ENCODE measurements at places on chromosomes 1 and 21.
A peak's percentile ranks its signal among the peaks of the same experiment; 100 is the strongest.

DNA sequence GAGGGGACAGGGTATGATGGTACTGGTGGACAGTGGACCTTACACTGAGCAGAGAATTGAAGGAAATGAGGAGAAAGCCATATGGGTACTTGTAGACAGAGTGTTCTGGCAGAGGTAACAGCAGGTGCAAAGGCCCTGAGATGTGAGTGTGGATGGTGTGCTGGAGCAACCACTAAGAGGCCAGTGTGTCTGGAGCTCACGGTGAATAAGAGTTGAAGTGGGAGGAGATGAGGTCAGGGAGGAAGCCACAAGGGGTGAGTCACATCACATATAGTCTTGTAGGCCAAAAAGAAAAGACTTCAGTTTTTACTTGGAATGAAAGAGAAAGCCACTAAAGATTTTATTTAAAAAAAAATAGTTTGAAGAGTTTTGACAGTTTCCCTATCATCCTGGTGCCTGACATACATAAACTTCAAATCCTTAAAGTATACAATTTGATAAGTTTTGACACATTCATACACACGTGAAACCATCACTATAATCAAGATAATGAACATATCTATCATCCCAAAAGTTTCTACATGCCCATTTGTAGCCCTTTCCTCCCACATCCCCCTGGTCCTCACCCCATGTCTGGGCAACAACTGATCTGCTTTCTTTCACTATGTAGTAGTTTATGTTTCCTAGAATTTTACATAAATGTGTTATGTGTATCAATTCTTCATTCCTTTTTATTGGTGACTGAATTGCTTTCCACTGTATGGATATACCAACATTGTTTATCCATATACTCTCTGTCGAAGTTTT lies 148.4 kb downstream of the GPATCH2 start:
- DNase-seq: no peak

DNA sequence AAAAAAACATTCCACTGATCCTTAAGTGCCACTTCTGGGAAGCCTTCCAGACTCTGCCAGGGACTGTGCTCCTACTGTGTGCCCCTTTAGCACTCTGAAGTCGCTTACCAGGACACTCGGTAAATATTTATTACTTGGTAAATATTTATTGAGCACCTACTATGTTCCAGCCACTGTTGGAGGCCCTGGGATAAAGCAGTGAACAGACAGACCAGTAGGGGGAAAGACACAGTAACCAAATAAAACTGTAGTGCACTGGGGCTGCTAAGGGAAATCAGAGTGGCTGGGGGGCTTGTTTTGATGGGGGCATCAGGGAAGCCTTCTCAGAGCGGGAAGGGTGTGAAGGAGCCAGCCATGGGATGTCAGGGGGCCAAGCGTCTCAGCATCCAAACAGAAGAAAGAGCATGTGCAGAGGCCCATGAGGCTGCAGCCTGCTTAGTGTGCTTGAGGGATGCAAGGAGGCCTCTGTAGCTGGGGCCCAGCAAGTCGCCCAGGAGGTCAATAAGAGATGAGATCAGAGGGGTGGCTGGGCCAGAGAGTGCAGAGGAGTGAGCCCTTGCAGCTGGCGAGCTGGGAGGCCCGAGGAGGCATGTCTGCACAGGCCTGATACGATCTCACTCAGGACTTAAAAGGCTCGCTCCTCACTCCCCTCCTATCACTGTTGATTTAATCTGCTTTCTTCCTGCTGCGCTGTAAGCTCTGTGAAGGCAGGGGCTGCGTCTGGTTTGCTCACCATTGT lies 28.6 kb downstream of the KAZN start:
- DNase-seq: no peak

DNA sequence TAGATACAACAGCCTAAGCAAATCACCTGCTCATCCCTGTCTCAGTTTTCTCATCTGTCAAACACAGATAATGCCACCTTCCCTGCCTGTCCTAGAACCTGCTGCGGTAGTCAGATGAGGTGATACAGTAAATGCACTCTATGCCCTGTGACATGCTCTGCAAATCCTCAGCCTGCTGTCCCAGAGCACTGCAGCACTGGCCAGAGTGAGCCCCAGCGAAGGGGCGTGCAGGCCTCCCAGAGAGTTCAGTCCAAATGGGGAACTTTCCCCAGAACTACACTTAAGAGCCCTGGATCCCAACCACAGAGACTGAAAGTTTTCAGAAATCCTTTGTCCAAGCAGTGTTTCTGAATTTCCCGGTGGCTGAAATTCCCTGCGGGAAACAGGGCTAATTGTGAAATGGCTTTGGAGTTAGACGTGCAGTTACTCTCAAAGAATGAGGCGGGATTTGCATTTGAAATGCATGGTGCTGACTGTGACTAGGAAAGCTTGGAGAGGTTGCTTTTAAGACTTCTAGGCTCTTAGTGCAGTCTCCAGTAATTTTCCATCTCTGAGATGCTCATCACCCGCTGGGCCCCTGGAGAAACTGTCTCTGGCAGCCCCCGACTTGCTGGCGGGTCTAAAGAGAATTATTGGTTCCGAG lies 206.5 kb upstream of the AJAP1 start:
- DNase-seq: no peak

DNA sequence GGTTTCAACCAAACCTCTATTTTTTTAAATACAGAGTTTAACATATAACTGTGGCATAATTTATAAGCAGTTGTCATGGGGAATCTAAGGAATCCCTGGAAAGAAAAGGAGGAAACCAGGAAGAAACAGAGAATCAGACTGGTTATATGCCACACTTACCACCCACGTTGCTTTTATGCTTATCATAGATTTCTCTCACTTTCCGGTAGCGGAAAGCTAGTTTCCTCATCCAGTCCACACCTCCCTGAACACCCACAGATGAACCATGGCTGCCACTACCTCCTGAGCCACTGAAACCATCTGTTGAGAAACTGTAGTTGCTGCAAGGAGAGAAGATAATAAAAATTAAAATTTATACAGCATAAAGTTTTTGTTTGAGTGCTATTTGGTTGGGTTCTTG lies 33.5 kb downstream of the XKR8 start:
- DNase-seq: no peak

- no peak for DNase-seq
Measured at GRCh38 chr1:8397511-8397910, 79.6 kb downstream of the SLC45A1 start.

GRCh38 chr1:88052167-88052566 lies 631.9 kb upstream of the PKN2 start:
- DNase-seq: no peak

GRCh38 chr1:225999912-226000337 lies 782 bp upstream of the SDE2 start:
- no peak for DNase-seq

DNA sequence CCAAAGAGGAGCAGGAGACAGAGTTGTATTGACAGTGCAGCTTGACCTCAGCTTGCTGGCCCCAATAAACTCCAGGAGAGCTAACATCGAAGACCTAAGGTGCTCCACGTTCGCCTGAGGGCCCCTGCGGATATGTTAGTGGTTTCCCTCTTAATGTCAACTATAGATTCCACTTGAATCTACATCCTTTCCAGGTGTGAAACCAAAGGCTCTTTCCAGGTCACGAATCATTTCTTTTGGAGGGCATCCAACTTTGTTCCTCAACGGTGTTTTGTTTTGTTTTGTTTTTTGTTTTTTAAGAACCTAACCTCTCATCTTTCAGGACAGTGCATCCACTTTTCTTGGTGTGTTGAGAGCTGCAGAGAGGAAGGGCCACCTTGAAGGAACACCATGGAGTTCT lies 267.6 kb upstream of the SGIP1 start:
- no peak for DNase-seq

GRCh38 chr1:230807561-230808280 lies 60.5 kb downstream of the CAPN9 start:
- peak; percentile 30 for DNase-seq

DNA sequence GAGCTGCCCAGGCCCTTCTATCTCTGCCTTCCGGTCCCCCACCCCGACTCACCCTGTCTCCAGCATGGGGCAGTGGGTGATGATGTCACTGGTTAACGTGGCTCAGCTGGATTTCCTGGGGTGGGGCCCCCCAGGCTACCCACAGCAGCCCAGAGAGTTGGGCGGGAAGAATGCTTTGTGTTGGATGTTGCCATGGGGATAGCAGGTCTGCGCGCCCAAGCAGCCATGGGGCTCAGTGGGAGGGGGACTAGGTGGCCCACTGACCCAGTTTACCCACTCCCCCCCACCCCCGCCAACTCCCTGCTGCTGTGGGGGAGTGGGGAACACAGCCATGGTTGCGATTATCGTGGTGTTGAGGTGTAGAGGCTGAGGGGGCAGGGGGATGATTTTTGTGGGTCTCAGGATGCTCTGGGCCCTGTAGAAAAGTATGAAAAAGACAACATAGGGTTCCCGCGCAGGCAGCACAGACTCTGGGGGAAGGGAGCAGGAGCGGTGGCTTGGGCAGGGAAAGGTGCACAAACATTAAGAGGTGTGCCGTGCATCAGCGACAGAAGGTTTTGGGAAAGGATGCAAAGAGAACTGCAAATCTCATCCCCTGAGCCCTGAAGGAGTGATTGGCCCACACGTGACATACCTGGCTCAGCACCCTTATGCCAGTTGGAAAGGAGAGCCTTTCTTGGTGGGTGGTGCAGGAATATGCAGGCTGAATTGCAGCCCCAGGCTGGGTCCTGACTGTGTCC lies 8.5 kb downstream of the CELSR2 start:
- no peak for DNase-seq

DNA sequence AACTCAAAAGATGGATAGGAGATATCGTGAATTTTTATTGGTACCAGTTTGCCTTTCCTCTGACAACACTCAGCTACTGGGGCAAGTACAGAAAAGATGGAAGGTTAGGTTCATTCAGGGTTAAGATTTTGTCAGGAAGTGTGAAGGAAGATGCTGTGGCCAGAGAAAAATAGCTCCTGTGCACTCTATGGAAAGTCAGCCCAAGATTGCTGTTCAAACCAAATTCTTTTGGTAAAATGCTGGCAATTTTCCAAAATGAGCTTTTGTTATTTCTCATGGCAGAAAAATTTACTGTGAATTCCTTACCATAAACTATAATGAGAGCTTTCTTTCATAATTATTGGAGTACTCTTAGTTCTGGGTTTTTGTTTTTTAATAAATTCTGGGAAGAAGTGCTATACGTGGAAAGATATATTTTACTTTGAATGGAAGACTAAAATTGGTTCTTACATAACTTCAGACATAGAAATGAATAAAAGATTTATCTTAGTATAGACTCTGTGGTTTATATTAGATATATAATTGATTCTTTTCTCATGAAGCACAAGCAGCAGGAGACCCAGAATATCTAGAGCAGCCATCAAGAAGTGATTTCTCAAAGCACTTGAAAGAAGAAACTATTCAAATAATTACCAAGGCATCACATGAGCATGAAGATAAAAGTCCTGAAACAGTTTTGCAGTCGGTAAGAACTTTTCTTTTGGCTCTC lies 112.2 kb downstream of the USP25 start:
- no peak for DNase-seq
